ENCODE measurements at places on chromosomes 5 and 9.

DNA sequence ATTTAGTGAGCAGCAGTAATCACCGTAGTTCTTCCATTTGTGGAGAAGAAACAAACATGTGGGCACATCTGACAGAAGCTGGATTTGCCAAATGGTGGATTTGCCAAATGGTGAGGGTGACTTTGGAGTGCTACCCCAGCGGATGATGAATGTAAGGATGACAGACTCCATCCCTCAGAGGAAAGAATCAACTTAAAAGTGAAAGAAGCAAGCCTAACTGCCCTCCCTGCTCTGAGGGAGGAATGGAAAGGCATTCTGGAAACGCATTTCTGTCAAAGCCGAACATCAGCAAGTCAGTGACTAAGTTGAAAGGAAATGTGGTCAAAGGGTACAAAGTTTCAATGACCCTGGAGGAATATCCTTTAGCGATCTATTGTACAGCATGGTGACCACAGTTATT is 143.5 kb downstream of the GPBP1 start:
- DNase-seq: no peak

DNA sequence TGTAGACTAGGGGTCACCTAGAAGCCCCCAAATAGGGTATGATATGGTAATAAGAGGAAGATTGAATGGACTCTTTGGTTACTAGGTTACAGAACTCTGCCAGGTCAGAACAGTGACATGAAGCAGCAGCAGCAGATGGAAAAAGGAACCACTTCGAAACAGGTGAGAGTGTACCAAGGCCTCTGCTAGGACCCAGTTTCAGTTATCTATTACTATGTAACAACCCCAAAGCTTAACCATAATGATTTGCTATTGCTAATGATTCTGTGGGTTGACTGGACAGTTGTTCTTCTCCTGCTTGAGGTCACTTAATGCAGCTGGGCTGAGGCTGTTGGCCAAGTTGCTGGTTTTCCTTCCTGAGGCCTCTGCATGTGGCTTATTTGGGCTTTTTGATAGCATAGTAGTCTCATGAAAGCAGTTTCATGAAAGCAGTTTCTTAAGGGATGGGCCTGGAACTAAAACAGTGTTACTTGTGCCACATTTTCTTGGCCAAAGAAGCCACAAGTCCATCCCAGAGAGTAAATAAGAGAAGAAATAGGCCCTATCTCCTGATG is 17.6 kb downstream of the C9orf43 start:
- no peak for DNase-seq

DNA sequence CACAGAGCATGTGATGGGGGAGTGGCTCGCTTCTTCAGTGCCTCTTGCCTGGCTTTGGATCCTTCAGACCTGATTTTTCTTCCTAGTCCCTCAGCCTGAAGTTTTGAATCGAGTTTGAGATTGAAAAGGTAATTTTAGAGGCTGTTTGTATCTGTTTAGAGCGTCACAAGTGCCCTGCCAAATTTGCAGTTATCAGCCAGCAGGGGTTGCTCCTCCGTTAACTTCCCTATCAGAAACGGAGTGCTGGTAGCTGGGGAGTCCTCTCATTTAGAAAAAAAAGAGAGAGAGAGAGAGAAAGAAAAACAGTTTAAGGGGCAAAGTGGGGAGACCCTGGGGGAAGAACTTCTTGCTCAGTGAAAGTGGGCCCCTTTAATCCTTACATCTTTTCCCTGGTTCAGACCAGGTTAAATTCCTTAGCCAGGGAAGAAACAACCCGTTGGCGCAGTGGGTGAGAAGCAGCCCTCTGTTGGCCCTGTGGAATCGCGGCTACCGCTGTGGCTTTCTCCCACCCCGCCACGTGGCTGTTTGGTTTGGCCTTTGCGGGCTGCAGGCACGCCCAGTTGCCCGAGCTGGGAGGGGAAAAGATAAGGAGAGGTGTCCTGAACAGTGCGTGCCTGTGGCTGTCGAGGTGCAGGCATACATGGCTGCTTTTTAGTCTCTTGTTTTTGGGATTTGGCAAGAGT is 576.7 kb upstream of the ACO1 start:
- DNase-seq: no peak

GRCh38 chr9:27395484-27395921 is 98.6 kb upstream of the EQTN start:
- no peak for DNase-seq

- DNase-seq: no peak
Observed at GRCh38 chr5:157864067-157864466, 5.1 kb upstream of the CLINT1 start.

DNA sequence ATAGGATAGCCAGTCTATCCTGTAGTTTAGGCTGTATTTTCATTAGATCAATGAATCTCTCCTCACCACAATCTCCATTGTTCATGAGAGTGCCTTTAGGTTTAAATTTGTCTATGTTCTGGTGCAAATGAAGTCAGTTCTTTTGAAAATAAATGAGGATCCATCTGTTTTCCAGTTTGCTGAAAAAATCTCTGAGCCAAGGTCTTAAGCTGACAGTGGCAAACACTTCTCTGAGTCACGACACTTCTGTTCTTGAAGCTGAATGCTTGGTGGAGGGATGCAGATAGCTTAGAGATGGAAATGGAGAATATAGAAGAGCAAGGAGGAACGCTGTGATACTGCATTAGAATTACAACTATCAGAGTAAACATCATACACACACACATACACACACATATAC is 34.9 kb downstream of the DMRTA1 start:
- DNase-seq: no peak

DNA sequence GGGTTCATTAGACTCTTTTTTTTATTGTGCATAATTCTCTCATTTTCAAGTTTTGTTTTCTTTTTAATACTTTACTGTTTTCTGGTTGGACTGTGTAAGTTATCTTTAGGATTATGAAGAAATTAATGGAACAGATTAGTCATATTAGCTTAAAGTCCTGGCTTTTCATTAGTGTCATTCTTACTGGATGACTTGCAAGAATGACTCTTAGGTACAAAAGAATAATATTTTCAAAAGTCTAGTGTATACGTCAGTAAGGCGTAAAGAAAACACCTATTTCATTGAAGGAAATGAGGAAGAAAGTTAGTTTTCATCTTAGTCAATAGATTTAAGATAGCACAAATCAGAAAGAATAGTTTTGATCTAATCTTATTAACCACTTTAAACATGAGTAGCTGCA is 20.4 kb downstream of the UHRF2 start:
- no peak for DNase-seq

GRCh38 chr5:61123145-61123544 is 39.1 kb downstream of the SMIM15 start:
- no peak for DNase-seq

- DNase-seq: no peak
Observed at GRCh38 chr5:33513462-33514185, 72.9 kb downstream of the TARS1 start.

- DNase-seq: no peak
Observed at GRCh38 chr5:160496784-160497183, 75.1 kb downstream of the PTTG1 start.
